ENCODE measurements at places on chromosomes 5 and 9. TPM values are rescaled to one million over a fixed set of nuclear protein-coding genes. Genes with fewer than 3 reads are reported as not detected.

Gene C9
- total RNA-seq, result not detected

Gene LRRC19
- not detected for total RNA-seq

Gene RASGEF1C
- not detected for total RNA-seq

Gene PFN3
- not detected for total RNA-seq

Gene SLIT3
- 8.1 TPM for total RNA-seq

Gene CEL
- total RNA-seq, result 2.1 TPM

Gene ST8SIA4
- 82.3 TPM for total RNA-seq

DNA sequence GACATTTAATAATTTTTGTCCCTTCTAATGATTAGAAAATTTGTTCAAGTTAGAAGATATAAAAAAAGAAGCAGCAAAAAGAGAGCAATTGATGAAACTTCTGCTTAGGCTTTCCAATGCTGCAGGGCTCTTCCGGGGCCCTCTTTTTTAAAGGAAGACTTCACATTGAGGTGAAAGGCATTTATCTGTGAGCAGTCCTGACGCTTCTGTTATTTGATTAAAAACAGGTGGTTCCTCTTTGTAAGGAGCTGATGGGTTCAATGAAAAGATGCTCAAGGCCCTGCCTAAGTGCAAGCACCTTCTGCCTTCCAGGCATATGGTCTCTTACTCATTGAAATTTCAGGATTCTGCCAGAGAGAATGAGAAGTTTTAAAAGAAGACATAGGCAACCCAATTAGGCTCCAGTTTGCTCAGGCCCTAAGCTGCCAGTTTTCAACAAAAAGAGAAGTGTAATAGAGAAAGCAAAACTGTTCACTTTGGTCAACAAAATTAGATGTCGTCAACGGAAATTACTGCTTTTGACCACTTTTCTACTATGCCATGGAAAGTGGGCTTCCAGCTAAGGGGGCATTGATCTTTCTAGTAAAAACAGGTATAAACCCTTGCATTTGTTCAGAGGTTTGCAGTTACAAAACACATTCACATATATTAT lies 100.2 kb downstream of the INSYN2B start:
- no peak for DNase-seq
- no peak overlapping the region for H3K4me3 ChIP-seq
- no peak overlapping the region for H3K27ac ChIP-seq
- peaks cover 4% of the 10 kb centered on the region for H3K4me1 ChIP-seq

DNA sequence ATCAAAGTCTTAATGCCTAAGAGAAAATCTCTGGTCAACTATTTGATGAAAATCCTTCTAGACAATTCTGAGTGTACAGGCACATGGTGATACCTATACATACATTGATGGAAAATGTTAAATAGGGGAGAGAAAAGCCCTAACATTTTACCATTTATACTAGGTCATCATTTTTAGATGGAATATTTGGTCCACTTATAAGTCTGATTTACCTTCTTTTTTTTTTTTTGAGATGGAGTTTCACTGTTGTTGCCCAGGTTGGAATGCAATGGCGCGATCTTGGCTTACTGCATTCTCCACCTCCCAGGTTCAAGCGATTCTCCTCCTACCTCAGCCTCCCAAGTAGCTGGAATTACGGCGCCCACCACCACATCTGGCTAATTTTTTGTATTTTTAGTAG lies 81.7 kb downstream of the FCHO2 start:
- H3K4me1 ChIP-seq, result no peaks in the 10 kb centered on the region
- H3K27me3 ChIP-seq, result peaks cover 1% of the 10 kb centered on the region
- DNase-seq, result no peak
- H3K36me3 ChIP-seq, result no peaks in the 10 kb centered on the region
- no peak overlapping the region for H3K4me3 ChIP-seq
- no peak overlapping the region for H3K27ac ChIP-seq

DNA sequence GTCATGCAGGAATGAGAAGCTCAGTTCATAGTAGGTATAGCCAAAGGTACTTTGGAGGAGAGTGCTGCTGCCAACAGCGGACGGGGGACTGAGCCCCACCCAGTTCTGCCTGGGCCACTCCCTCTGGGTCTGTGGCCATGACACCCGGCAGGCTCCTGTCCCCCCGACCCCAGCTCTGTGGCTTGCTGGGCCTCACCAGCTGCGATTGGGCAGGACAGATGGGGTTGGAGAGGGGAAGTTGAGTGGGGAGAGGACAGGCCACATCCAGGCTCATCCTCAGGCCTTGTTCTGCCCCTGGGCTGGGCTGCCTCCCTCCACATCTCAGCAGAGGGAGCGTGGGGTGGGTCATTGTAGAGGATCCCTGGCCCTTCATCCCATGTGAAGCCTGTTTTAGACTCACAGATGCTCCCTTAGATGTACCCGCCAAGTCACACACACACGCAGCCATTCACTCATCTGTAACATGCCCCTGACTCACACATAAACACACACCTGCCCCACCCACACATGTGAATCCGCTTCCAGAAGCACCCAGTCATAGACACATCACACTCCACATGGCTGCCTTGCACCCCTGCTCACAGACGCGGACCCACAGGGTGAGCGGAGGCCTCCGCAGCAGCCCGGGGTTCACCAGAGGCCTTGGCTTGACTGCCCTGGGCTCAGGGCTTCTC lies 48.8 kb downstream of the NTNG2 start:
- H3K4me3 ChIP-seq, result no peak overlapping the region
- DNase-seq, result no peak
- no peaks in the 10 kb centered on the region for H3K36me3 ChIP-seq
- H3K4me1 ChIP-seq, result peaks cover 6% of the 10 kb centered on the region

- H3K36me3 ChIP-seq, result no peaks in the 10 kb centered on the region
- H3K4me1 ChIP-seq, result peaks cover 1% of the 10 kb centered on the region
- H3K27me3 ChIP-seq, result no peaks in the 10 kb centered on the region
- no peak for DNase-seq
These were observed 24.2 kb downstream of the WNK2 start for GRCh38 chr9:93207860-93208734.

- peak; percentile 7 for DNase-seq
- H3K27me3 ChIP-seq, result peaks cover 2% of the 10 kb centered on the region
- no peaks in the 10 kb centered on the region for H3K36me3 ChIP-seq
- H3K27ac ChIP-seq, result no peak overlapping the region
- H3K4me3 ChIP-seq, result no peak overlapping the region
These were observed 56.4 kb upstream of the RNF130 start for GRCh38 chr5:180127682-180128670.

GRCh38 chr9:93525476-93525875 lies 50.9 kb upstream of the PHF2 start:
- no peak overlapping the region for H3K27ac ChIP-seq
- H3K4me3 ChIP-seq, result no peak overlapping the region
- peaks cover 75% of the 10 kb centered on the region for H3K36me3 ChIP-seq
- H3K4me1 ChIP-seq, result peaks cover 14% of the 10 kb centered on the region

DNA sequence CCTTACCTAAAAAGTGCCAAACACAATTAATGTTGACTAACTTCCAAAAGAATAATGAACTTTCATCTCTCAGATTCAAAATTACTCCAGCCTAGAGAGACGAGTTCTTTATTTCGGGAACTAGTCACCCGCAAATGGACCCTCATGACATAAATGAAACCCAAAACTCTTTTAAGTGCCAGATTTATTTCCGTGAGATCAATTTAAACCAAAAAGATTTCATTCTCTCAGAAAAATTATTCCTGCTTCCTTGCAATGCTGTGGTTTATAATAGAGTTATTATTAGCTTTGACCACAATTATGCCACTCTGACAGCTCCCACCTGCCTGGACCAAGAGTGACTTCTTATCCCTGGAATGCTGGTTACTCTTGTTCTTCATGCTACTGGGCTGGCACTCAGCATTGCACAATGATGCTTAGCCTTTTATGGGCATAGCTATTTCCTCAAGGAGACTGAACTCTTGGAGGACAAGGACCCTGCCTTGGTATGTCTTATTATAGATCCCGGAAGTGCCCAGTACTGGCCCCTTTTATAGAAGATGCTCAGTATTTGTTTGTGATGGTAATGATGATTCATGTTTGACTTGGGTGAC lies 183.5 kb downstream of the SNX18 start:
- H3K4me3 ChIP-seq, result no peak overlapping the region
- peaks cover 6% of the 10 kb centered on the region for H3K27me3 ChIP-seq
- no peak overlapping the region for H3K27ac ChIP-seq
- H3K36me3 ChIP-seq, result no peaks in the 10 kb centered on the region
- no peak for DNase-seq

- no peak for DNase-seq
- H3K4me1 ChIP-seq, result no peaks in the 10 kb centered on the region
These were observed 62.3 kb downstream of the YIPF5 start for GRCh38 chr5:144108131-144108530.

DNA sequence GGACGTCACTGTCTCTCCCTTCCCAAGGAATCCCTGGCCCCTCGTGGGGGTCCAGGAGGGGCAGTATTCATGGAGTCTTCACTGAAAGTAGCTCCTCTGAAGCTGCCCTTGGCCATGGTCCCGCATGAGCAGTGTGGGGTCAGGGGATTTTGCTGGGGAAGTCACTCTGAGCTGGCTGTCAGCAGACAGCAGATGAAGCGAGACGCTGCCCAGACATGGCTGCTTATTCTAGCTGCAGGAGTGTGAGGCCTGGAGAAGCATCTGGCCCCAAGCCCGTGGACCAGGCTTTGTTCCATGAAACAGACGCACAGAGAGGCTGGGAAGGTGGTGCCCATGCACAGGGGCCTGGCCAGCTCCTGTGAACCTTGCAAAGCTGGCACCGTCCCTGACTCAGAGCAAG lies 21.5 kb upstream of the ASS1 start:
- H3K27me3 ChIP-seq, result no peaks in the 10 kb centered on the region
- no peaks in the 10 kb centered on the region for H3K36me3 ChIP-seq
- H3K4me1 ChIP-seq, result no peaks in the 10 kb centered on the region
- no peak for DNase-seq

DNA sequence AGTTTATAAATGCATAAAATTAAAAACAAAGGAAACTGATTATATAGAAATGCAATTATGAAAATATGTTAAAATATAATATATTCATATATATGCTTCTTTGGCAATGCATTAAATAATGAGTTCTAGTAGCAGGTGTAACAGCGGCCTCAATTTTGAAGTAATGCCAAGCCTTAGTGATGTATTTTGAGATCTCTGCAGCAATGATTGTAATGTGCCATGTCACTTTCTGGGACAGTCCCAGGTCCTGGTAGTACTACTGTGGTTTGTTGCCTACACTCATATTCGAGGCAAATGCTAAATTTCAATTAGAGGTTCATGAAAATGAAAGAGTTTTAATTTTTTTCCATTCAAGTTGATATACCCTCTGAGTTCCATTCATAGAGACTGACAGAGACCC lies 75.8 kb upstream of the ORM1 start:
- no peaks in the 10 kb centered on the region for H3K4me1 ChIP-seq
- H3K36me3 ChIP-seq, result no peaks in the 10 kb centered on the region
- no peak overlapping the region for H3K27ac ChIP-seq
- no peaks in the 10 kb centered on the region for H3K27me3 ChIP-seq

GRCh38 chr5:10689391-10690081 lies 71.5 kb downstream of the DAP start:
- DNase-seq, result no peak
- peaks cover 7% of the 10 kb centered on the region for H3K36me3 ChIP-seq
- H3K4me1 ChIP-seq, result no peaks in the 10 kb centered on the region
- no peak overlapping the region for H3K4me3 ChIP-seq
- H3K27me3 ChIP-seq, result no peaks in the 10 kb centered on the region

- peaks cover under 1% of the 10 kb centered on the region for H3K4me1 ChIP-seq
- no peak for DNase-seq
- H3K4me3 ChIP-seq, result no peak overlapping the region
- H3K36me3 ChIP-seq, result peaks cover 87% of the 10 kb centered on the region
- no peak overlapping the region for H3K27ac ChIP-seq
These were observed 23.0 kb downstream of the IARS1 start for GRCh38 chr9:92270511-92270910.

DNA sequence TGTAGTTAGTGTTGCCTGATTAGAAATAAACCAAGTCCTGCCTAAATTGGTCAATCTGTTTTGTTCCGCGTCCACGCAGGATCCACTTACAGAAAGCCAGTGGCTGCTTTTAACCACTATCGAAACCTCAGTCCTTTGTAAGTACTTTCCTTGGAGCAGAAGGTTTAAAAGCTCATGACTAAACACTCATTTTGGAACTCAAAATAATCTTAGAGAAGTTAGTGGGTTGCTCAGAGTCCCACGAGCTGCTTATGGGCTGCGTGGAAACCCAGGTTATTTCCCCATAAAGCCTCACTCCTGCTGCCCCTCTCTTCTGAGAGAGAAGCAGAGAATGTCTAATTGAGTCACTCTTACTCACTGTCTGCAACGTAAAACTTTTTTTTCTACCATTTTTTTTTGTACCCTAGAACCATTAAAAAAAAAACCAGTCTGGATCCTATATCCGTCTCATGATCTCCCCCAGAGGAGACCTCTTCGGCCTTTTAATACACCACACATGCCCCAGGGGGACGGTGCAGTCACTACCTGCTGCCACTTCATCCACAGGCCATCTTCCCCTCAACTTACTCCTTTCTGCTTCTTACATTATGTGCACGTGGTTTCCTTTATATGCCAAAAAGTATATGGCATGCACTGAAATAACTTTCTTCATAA lies 7.6 kb downstream of the BASP1 start:
- no peaks in the 10 kb centered on the region for H3K36me3 ChIP-seq
- H3K27ac ChIP-seq, result no peak overlapping the region
- no peak for DNase-seq
- H3K4me3 ChIP-seq, result no peak overlapping the region
- peaks cover 11% of the 10 kb centered on the region for H3K4me1 ChIP-seq
- H3K27me3 ChIP-seq, result peaks cover 8% of the 10 kb centered on the region

DNA sequence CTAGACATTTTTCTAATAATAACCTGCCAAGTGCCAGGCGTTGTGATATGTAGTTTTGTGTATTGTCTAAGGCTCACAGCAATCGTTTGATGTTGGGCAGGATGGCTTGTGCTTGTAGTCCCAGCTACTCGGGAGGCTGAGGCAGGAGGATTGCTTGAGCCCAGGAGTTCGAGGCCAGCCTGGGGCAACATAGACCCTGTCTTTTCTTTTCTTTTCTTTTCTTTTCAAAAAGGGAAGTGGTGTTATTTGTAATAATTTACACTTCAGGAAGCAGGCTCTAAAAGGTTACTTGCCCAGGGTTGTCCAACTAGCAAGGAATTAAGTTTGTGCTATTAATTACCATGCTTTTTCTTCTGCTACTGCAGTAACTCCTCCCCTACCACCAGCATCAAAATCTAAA lies 3.2 kb downstream of the ZNF131 start:
- peaks cover 68% of the 10 kb centered on the region for H3K36me3 ChIP-seq
- no peaks in the 10 kb centered on the region for H3K27me3 ChIP-seq
- H3K4me1 ChIP-seq, result peaks cover 49% of the 10 kb centered on the region
- H3K27ac ChIP-seq, result no peak overlapping the region
- DNase-seq, result no peak
- H3K4me3 ChIP-seq, result peak overlapping the region; percentile 70
